ENCODE measurements at places on chromosomes 1 and 21.

DNA sequence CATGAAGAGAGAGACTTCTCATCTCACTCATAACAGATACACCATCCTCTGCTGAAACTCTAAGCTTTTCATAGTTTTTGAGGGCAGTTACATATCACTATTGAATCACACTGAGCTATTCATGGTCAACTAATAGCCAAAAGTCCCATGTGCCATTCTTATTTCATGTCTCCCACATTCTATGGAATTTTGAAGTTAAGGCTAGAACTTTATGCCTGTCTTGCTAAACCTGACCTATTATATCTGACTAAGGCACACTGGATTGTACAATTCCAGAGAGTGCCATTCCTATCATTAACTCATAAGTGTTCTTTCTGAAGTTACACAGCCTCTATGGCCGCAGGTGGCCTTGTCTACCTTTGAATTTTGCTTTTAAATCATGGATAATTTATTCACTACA lies 254.3 kb downstream of the PTPRC start:
- DNase-seq: no peak

DNA sequence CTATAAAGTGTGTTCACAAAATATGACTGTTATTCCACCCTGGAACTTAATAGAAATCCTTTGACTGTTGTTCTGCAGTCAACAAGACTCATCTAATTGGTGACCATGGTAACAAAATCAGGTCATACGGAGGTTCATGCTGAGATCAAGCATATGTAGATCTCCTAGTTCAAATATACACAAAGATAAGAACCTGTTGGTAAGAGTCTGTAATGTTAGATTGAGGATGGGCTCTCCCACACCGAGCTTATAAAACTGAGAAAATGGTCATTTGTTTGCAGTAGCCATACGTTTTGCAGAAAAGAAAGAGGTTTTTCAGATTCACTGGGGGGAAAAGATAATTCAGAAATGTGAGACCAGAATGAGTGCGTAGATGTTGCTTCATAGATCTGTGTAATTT lies 468.1 kb downstream of the RPS6KC1 start:
- no peak for DNase-seq

DNA sequence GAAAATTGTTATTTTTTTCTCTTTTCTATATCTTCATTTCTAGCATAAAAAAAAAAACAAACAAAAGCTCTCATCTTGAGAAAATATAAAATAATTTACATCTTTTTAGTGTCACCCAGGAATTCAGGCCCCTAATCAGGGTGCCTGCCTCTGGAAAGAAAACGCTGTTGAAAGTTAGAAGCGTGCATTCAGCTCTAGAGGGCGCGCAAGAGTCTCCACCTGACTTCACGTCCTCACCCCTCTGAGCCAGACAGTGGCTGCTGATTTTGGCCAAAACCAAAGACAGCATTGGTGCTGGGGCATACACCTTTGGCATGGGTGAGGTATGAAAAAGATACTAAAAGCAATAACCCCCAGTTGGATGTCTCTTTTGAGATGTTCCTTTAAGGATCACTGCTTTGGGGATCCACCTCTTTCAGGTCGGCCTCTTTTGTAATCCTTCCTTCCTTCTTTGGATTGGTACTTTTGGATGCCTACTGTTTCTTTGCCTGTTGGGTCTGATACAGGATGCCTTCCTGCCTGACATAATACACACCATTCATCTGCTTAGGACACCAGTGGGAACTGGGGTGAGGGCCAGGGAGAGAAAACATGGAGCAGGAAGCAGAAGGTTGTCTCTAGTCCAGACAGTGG lies 77.6 kb upstream of the CHRM3 start:
- peak; percentile 2 for DNase-seq

DNA sequence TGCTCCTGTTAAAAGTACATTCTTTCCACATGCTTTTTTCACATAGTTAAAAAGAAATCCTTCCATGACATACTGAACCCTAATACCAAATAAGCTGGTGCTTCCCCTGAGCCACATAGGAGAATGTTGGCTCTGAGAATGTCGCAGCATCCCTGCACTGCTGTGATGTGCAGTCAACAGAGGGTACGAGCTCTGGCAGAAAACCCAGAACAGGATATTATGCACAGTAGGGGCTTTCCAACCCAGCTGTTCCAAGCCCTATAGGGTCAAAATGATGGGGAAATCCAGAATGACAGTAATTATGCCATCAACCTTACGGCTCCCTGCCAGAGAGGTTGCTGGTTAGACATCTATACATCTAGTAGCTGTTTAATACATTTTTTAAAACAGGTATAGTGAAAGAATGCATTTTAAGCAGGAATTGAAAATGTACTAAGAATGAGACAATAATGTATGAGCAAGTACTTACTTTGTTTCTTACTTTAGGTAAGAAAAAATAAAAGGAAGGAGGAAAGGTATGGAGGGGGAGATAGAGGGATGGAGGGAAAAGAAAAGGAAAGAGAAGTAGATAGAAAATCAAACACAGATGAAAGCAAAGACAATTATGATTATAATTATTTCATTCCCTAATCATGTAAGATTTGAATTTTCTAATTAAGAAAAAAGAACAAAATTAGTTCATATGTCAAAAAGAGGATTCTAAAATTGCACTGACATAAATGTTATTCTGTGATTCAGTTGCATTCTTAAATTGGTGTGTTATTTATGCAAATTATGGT lies 126.0 kb downstream of the NR5A2 start:
- DNase-seq: no peak

- DNase-seq: no peak
These were observed 26.8 kb downstream of the ALDH9A1 start for GRCh38 chr1:165671526-165671925.

DNA sequence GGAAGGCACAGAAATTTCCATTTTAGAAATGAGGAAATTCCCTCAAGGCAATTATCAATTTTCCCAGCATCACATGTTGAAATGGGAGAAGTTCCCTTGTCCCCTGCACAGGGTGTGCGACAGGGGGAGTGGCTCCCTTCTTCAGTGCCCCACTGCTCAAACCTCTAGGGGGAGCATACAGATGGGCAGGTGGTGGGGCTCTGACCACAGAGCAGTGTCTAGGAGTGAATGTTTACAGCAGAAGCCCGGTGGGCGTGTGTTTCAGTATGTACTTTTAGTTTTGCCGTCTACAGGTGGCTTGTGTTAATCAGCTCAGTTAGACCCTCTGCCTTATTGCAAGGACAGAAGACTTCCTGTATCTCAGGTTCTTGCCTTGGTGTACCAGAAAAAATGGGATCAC lies 493.7 kb upstream of the PLXNA2 start:
- no peak for DNase-seq

GRCh38 chr1:36118447-36119204 lies 6.4 kb downstream of the COL8A2 start:
- DNase-seq: no peak

DNA sequence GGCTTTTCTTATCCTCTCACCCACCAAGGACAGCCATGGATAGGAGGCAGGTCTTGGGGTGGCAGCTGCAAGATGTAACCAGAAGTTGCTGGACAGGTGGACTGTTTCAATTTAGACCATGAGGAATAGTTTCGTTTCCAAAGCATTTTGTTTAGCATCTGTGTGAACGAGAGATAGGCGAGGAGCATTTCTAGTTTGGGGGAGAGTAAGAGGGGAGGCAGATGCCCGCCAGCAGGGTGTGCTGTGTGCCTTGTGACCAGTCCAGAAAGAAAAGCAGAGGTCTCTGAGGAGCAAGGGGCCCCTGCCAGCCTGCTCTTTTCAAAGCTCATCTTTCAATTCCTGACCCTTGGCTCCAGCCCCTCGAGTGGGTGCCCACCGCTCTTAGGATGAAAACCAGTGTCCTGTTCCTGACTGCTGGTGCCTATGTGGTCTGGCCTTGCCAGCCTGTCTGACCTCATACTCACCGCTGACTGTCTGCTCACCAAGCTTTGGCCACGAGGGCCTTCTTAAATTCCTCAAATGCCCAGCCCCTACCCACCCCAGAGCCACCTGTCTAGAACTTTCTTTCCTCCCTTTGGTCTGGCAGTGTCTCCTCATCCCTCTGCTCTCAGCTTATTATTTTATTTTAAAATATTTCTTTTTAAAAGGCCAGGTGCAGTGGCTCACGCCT lies 8.5 kb downstream of the SERINC2 start:
- DNase-seq: no peak

DNA sequence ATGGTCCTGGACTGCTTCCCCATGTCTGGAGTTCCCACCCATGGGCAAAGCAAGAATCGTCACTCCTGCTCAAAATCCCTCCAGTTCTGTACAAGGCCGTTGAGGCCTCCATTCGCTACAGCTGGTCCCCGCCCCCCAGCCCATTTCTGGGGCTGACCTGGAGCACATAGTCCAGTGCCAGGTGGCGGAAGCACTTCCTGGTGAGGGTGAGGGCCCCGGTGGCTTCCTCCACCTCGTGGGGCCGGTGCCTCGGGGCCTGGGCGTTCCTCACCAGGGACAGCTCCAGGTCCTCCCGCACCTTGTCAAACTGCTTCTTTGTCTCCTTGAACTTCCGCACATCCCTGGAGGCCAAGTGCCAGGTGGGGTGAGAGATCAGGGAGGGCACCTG lies 7.4 kb downstream of the ACAP3 start:
- DNase-seq: no peak

- no peak for DNase-seq
These were observed 874.2 kb upstream of the ADGRL2 start for GRCh38 chr1:80926531-80926930.

DNA sequence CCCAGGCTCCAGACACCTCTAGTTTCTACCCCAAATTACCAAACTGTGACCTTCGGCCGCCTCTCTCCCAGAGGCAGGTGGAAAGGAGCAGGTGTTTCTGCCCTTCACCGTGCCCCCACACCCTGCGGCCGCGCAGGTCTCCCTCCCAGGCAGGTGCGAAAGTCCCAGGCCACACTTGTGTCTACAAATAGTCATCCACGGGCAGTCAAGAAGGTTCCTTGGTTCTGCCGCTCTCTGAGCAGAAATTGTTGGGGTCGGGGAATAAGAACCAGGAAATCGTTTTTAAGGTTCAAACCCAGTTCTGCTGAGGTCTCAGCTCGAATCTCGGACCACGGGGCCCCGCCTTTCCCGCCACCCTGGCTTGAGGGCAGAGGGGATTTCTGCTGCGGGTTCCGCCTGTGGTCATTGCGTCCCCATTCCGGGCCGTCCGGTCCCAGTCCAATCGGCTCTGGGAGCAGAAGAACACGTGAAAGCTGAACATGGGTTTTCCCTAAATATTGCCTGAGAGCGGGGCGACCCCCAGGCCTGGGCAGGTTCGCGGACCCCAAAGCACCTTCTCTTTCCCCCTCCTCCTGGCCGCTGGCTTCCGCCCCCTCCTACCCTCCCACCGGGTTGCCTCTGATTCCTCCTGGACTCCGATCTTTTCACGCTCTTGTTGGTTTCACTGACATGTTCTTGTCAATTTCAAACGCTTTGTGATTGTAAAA lies 1.2 kb upstream of the ATF3 start:
- no peak for DNase-seq

DNA sequence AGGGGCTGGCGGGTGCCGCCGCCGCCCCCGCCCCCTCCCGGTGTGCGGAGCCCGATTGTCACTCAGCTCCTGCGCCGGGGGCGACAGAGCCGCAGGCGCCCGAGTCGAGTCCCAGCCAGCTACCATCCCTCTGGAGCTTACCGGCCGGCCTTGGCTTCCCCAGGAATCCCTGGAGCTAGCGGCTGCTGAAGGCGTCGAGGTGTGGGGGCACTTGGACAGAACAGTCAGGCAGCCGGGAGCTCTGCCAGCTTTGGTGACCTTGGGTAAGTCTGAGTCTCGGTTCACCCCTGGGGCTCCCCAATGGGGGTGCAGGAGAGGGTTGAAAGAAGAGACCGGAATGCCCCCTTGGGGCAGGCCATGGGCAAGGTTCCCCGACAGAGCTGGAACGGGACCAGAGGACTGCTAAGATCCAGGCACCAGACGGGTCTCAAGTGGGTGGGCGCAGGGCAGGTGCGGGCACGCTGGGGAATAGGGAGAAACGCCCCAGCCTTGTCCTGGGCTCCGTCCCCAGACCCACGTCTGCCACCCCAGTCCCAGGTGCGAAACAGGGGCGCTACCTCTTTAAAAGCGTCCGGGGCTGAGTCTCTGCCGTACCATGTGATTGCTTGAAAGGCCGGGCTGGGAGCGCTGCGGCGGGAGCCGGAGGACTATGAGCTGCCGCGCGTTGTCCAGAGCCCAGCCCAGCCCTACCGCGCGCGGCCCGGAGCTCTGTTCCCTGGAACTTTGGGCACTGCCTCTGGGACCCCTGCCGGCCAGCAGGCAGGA lies at the start of gene ADORA1:
ADORA1 (plus strand) TSS at position 61 of the 765 bp plus-strand sequence. CDS start 1,116 bp downstream, outside the sequence.
- DNase-seq: no peak

GRCh38 chr21:26550326-26550725 lies 22.8 kb downstream of the CYYR1 start:
- DNase-seq: no peak

GRCh38 chr1:111242805-111243523 lies 15.5 kb downstream of the CHI3L2 start:
- no peak for DNase-seq

DNA sequence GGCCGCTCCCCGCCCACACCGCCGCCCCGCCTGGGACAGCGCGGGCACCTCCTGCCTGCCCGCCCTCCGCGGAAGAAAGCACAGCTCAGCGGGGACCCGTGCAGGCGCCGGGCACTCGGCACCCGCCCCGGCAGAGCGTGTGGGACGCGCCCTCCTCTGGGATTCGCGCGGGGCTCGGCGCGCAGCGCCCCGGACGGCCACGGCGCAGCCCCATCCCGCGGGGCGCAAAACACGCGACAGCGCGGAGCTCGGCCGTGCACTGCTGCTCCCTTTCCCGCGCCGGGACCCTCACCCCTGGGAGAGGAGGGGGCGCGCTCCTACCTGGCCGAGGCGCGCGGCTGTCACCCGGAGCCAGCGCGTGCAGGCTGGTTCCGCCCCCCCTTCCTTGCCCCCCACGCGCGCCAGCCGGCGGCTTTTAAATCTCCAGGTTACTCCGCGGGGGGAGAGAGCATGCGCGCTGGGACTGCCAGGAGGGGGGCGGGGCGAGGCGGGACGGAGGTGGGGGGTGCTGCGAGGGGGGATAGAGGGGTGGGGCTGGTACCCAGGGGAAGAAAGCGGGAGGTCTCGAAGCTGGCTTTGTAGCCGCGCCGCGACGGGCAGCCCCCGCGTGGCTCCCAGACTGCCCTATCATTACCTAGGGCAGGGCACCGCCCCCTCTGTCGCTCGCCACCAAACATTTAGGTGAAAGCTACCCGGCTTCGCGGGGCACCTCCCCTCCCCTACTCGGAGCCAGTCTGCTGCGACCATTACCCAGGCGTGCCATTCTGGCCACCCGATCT lies at the start of gene SLC45A3:
SLC45A3 (minus strand) TSS at position 437 of the 779 bp plus-strand sequence. CDS start 15,853 bp downstream, outside the sequence.
- DNase-seq: no peak

DNA sequence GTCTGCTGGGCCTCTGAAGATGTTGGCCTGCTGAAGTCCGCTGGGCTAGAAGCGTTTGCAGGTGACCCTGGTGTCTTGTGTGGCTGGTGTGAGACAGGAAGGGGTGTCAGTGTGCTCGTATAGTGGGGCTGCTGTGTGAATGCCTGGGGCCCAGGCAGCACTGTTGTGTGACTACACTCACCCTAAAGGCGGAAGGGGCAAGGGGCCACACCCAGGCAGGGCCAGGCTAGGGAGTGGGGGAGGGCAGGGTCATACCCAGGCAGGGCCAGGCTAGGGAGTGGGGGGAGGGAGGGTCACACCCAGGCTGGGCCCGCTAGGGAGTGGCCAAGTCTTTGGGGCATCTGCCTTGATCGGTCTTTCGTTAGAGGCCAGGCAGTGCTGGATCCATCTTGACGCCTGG lies 25.0 kb downstream of the PDXK start:
- DNase-seq: no peak

GRCh38 chr1:100445565-100445964 lies 92.4 kb upstream of the GPR88 start:
- no peak for DNase-seq

Data from kidney capillary endothelial cell (primary cell).